ENCODE measurements at places on chromosomes 16 and 17.

DNA sequence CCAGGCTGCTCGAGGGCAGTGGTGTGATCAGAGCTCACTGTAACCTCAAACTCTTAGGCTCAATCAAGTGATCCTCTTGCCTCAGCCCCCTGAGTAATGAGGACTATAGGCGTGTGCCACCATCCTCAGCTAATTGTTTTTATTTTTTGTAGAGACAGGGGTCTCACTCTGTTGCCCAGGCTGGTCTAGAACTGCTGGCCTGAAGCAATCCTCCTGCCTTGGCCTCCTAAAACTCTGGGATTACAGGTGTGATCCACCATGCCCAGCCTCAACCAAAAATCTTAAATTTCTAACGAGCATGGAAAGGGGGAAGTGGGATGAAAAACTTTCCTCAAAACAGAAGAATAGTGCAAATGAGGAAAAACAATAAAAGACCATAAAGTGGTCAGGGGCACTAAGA, 92.8 kb downstream of the CDC27 start:
- no peak for DNase-seq

- DNase-seq = no peak
Measured at GRCh38 chr16:18932243-18932987, 6.2 kb upstream of the SMG1 start.

- no peak for DNase-seq
Measured at GRCh38 chr17:17727111-17727659, 45.9 kb downstream of the RAI1 start.

DNA sequence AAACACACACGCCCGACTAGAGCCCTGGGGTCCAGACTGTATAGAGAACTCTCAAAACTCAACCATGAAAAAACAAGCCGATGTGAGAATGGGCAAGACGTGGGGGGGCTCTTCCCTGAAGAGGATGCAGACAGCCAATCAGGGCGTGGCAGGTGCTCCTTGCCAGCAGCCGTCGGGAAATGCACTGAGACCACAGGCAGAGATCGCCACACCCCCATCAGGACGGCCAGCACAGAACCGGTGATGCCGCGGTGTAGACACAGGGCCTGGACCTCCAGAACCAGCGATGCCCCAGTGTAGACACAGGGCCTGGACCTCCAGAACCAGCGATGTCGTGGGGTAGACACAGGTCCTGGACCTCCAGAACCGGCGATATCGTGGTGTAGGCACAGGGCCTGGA, 169.2 kb downstream of the LAT start:
- DNase-seq = no peak

GRCh38 chr17:57761887-57762286, 16.8 kb upstream of the CCDC182 start:
- DNase-seq = no peak

GRCh38 chr17:2271985-2272702, 31.4 kb downstream of the SMG6 start:
- no peak for DNase-seq

- DNase-seq = no peak
Measured at GRCh38 chr16:1613728-1614455, 1.7 kb downstream of the CRAMP1 start.

GRCh38 chr16:61419791-61420190, 616.4 kb downstream of the CDH8 start:
- DNase-seq = no peak

DNA sequence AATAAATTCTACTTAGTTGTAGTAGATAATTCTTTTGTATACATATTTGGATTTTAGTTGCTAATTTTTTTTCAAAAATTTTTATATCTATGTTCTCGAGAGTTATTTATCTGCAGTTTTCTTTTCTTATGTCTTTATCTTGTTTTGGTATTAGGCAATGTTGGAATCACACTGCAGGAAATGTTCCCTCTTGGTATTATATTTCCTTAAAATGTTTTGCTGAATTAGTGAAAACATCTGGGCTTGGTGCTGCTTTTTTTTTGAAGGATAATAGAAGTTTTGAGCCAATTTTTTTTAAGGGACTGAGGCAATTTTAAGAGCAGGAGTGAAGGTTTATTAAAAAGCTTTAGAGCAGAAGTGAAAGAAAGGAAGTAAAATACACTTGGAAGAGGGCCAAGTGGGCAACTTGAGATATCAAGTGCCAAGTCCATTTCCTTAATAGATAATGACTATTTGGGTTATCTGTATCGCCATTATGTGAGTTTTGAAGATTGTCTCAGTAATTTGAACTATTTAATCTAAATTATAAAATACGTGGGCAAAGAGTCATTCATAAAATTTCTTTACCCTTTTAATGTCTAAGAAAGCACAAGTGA, 1390.1 kb upstream of the CDH8 start:
- no peak for DNase-seq

- no peak for DNase-seq
Measured at GRCh38 chr17:7238420-7239090, 702 bp downstream of the PHF23 start.

GRCh38 chr16:8675183-8676159, 1.1 kb downstream of the ABAT start:
- no peak for DNase-seq

- no peak for DNase-seq
Measured at GRCh38 chr17:39098588-39098987, 52.8 kb downstream of the PLXDC1 start.

DNA sequence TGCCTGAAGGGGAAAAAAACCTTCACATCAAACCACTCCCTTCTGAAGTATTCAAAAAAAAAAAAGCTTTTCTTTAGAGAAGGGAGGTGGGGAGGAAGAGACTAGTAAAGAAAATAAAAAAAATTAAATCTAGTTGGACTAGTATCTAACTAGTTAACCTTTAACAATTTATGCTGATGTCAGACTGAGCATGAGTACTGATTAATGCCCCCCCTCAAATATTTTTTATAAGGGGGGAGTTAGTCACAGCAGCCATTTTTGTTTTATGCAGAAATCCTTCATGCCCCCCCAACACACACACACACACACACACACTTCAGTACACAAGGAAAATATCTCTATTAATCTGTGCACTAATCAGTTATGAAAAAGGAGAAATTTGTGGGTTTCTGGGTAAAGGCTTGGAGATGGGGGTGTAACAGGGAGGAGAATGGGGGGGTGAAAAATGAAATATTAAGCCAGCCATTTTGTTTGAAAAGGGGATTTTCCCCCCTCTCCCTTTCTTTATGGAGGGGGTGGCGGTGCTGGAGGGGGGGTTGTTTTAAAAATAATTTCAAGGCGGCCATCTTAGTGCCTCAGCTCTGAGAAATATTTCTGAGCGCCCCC, 4.7 kb upstream of the CHD3 start:
- peak; percentile 30 for DNase-seq

DNA sequence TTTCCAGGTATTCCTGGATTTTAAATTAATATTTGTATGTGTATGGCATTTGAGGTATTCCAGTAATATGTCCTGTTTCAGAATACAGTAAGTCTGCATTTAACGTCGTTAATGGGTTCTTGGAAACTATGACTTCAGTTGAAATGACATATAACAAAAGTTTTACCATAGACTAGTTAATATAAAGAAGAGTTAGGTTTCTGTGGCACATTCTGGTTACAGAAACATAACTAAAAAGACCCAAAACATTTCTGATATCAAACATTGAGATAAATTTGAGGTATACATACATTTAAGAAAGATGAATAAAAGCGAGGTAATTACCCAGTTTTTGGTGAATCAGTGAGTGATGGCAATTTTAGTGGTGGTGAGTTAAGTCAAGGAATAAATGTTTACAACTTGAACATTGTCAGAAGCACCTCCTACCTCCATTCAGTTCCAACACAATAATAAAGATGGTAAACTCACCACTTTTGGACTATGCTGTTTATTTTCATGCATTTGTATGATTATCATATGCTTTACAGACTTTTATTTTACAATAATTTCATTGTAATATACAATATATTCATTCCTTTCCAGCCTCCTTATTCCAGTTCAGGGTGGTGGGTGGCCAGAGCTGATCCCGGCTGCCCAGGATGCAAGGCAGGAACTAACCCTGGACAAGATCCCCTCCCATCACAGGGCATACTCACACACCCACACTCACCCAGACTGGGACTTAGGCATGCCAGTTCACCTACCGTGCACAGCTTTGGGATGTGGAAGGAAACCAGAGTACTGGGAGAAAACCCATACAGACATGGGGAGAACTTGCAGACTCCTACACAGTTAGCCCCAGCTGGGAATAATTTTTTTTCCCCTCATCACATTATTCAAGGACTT, 9.7 kb downstream of the LUC7L3 start:
- DNase-seq = no peak

DNA sequence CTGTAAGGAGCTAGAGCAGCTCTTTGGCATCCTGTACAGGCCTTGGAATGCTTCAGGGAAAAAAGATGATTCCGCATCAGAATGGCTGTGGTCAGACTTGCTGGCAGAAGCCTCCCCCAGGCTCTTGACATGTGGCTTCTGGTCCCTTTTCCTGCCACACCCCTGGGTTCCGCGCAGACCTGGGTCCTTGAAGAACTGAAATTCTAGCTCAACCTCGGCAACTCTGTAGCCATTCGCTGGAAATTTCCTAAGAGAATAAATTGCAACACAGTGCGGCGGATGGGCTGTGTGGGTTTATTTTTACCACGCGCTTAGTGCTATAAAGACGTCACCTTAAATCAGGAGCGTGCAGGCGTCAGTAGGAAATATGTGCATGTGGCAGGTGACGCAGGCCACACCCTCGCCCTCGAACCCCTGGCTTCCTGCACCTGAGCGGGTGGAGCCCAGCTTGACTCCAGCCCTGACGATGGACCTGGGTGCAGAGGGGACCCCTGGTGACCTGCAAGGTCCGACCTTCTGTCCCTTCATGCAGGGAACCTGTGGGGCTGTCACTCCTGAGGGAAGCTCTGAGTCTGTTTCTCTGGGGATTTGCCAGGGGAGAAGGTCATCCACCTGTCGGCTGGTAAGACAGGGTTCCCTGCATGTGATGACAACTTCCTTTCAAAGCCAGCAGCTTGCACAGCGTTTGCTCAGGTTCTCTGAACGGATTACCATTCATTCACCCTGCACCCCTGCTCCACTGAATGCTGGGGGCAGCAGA, 46.3 kb downstream of the METRNL start:
- DNase-seq = no peak

- DNase-seq = no peak
Measured at GRCh38 chr16:4206680-4207079, 35.2 kb downstream of the SRL start.

DNA sequence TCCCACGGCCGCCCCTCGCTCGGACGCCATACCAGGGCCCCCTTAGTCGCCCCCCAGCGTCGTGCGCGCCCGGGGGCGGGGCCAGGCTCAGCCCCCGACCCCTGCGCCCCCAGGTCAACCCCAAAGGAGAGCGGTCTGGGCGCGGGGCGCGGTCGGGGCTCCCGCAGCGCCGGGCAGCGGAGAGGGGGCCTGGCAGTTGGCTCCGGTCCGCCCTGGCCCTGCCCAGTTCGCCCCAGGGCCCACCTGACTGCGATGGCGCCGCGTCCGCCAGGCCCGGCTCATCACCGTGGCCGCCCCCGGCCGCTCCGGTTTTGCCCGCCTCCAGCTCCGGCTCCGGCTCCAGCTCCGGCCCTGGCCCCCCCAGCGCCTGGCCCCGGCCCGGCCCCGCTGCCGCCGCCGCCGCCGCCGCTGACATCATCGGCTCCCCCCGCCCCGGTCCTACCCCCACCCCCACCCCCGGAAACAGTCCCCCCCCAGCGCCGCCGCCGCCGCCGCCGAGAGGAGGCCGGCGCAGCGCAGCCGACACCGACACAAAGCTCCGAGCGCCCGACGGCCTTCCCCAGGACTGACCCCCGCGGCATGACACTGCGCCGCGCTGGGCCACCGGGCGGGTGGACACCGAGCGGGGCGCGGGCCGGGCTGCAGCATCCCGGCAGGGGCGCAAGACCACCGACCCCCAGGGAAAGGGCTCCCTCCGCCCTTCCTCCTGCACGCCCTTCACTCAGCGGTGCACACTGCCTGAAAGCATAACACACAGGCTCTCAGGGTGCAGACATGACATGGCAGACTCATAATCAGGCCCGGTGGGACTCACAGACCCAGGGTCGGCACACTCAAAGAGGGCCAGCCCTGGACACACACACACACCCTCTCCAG, at the start of gene ZBTB4:
Gene ZBTB4, minus strand, starts transcription at position 419 of the 876 bp plus-strand sequence. CDS start 12,830 bp downstream, outside the sequence.
- no peak for DNase-seq

DNA sequence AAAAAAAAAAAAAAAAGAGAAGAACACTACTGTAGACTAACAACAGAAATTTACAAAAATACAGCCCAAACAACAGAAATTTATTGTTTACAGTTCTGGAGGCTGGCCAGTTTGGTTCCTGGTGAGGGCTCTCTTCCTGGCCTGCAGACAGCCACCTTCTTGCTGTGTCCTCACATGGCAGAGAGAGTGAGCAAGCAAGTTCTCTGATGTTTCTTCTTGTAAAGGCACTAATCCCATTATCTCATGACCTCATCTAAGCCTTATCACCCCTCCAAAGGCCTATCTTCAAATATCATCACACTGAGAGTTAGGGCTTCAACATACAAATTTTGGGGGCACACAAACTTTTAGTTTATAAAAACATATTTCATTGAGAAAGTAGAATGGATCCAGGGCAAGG, 7.3 kb downstream of the ARSG start:
- no peak for DNase-seq

- DNase-seq = no peak
Measured at GRCh38 chr16:68399456-68399855, 48.9 kb downstream of the SMPD3 start.

DNA sequence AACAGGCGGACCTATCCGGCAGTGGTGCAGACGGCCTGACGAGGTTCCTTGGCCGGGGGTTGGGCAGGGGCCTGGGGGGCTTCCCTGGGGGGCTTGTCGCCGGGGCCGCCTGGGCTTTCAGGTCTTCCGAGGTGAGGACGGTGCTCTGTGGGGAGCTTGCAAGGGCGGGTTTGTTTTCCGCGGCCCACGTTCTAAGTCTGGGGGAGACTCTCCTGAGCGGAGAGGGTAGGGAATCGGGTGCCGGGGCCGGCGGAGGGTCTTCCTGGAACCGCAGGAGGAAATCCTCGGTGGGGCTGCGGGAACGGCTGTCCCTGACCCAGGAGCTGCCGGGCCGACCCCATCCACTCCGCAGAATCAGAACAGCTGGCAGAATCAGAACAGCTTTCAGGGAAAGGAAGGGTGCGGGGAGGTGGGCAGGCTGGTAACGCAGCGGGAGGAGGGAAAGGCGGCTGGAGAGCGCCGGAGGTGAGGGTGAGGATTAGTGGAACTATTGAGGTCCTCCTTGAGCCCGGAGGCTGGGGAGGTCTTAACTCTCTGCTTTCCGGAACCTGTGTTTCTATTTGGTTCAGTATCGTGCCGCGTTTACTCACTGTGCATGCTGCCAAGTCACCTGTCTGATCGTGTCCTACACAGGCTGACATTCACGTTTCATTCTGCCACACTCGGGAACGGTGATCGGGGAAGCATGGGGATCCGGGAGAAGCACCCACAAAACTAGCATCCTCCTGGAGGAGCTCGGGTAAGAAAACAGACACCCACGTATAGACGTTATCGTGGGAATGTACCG, 28.9 kb downstream of the CPSF4L start:
- DNase-seq = no peak
